Fibroblast of lung (primary cell): ENCODE measurements at places on chromosomes 7 and 10.

DNA sequence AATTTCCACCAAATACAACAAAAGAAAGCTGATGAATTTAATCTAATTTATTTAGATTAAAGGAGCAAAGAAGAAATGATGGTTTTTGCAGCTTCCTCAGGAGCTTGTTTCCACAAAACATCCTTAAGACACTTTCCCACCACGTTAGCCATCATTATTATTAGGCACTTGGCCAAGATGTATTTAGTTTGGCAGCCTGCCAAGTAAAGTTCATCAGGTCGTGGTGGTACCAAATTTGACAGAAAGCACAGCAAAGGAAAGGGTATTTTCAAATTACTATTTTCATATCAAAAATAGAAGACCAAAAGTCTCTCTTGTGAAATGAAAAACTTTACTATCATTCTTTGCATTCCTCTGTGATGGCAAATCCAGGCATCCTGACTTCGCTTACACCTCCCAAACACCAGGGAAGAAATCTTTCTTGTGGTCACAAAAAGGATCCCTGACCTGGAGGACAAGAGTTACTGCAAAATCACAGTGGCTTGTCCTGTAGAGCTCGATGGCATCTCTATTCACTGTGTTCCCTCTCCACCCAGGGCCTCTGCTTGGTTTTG is 123.1 kb upstream of the INHBA start:
- DNase-seq: peak; percentile 54

- DNase-seq: no peak
These were observed 286.8 kb upstream of the SHH start for GRCh38 chr7:156099085-156099484.

DNA sequence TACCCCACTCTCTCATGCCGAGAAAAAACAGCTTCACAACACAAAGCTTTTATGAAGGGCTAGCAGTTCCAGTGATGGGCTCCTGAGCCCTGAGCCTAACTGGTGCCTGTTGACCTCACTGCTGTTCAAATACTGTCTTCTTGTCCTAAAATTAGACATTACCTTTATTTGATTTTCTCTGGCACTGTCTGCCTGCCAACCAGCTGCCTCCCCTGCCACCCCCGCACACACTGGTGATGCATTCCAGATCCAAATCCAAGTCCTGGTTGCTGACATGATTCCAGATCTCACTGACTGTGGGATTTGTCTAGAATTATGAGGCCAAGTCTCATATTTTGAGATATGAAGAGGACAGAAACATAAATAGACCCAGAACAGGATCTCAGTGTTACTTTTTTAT is 816.2 kb downstream of the NRG3 start:
- no peak for DNase-seq

DNA sequence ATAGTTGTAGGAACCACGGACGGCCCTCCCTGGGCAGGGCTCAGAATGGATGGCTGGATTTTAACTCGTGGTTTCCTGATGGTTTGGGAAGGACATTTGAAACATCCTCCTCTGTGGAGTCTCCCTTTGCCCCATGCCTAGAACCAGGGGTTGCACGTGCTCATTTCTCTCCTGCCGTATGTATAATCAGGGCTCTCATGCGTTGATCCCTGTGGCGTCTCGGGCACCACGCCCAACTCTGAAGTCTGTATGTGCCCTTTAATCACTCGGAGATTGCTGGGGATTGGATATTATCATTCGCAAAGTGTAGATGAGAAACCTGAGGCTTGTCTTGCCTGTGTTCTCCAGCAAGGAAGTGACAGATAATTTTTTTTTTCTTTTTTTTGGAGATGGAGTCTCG is 257.1 kb downstream of the CAMK1D start:
- DNase-seq: no peak
